NB4 (cell line): ENCODE measurements at places on chromosomes 6 and 20.

DNA sequence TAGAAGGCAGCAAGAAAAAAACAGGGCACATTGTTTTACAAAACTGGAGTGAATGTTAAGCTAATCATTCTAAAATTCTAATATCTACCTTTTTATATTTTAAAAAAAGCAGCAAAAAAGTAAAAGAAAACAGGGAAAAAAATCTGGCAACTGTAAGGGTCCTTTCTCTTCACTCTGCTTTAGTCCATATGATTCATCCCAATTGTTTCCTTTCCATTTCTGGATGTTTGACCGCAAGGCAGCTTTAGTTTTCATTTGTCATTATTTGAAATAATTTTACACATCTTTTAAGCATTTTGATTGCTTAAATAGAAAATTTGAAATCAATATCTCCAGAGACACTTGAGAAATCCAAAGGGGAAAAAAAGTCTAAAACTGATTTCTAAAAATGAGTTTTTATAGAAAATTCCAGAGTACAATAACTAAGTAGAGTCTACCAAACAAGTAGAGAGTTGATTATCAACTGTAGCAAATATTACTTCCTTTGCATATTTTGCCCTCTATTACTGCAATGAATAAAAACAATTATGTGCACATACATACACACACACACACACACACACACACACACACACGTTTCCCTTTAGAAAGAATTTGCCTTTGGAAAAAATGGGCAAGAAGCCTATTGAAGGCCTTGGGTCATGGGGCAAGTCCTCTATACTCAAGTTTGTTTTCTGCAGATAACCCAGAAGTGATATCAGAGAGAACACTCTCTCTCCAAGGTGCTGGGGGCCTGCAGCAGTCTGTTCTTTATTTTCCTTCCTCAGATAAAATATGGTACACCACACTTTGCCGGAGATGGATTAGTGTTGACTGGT, 259.7 kb downstream of the HACE1 start:
- no peak for DNase-seq

DNA sequence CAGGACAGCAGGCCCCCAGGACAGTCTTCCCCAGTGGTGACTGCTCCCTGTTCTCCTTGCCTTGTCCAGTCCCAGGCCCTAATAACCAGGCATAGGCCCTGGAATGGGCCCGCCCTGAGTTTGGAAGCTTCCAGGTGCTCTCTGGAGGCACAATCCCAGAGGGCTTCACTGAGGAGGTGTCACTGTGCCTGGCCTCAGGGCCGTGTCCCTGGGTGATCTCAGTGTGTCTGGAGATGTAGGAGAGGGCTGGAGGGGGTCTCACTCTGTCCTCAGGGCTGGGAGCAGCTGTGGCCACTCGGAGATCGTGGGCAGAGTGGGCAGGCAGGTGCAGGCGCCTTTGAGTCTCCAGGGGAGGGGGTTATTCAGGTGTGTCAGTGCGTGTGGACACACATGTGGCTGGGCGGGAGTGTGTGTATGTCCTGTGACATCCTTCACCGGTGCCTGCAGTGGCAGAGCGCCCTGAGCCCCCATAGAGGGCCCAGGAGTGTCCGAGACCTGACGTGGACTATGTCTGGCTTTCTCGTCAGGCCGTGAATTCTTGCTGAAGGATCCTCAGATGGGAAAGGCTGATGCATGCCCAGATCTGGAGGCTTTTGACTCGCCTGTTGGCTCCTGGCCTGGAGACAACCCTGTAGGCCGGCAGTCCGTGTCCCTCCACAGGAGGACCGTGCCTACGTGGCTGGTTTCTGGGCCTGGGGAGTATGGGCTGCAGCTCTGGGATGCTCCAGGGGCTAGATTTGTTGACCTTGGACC, 5.5 kb upstream of the NPBWR2 start:
- no peak for DNase-seq

- no peak for DNase-seq
These were observed 78.0 kb downstream of the VEGFA start for GRCh38 chr6:43847741-43848630.

DNA sequence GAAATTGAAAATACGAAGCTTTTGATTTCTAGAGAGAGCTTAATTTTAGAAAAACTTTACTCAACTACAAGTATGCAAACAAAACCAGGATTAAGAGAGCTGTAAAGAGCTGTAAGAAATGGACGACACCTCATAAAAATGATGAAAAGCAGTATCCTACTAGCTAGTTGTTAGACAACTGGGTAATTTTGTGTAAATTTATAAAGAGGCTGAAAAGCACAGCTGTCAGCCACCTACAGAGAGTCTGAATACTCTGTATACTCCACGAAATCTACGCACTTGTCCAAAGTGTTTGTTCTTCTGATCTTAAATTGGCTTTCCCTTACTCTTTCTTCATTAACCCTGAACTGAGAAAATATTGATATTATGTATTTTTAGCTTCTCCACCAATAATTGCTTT, 808.4 kb upstream of the EPHA7 start:
- DNase-seq: no peak

DNA sequence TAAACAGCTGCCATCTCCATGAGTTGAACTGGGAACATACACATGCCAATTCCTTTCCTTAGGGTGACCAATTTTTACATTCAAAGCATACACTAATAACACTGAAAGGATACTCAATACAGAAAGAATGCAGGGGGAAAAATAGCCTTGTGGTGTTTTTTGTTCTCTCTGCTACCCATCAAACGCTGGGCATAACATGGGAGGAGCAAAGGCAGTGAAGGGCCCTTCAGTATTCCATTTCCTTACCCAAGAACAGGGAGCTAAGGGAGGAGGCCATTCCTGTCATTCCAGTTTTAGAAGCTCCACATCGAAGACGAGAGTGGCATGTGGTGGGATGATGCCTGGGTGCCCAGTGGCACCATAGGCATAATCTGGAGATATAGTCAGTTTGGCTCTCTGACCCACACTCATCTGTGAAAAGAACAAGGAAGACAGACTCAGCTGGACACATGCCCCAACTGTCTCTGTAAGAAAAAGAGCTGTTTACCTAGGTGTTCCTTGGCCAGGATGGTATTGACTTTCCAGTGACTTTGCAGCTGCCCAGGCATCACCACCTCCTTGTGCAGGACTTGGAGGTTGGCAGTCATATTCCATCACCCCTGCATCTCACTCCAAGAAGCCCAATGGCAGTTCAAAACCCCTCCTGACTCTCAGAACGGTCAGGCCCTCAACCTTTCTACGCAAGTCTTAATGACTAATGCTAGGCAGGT, 20.9 kb downstream of the FKBP1A start:
- DNase-seq: no peak

DNA sequence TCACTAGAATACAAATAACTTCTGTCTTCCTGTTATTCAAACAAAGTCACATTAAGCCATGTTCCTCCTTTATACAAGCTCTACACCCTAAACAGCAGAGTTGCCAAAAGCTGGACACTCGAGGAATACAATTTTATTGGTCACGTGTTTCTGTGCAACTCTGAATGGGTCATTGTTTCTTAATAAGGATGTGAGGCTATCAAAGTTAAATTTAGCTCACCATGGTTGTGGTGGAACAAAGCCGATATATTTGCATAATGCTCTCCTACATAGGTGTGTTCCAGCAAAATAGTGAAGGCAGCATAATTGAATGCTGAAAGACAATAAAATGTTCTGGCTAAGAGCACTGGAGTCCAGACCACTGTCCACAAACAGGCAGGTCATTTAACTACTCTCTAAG, 36.9 kb upstream of the CD2AP start:
- DNase-seq: no peak

- DNase-seq: no peak
These were observed 50.7 kb downstream of the BMP2 start for GRCh38 chr20:6818033-6818808.

DNA sequence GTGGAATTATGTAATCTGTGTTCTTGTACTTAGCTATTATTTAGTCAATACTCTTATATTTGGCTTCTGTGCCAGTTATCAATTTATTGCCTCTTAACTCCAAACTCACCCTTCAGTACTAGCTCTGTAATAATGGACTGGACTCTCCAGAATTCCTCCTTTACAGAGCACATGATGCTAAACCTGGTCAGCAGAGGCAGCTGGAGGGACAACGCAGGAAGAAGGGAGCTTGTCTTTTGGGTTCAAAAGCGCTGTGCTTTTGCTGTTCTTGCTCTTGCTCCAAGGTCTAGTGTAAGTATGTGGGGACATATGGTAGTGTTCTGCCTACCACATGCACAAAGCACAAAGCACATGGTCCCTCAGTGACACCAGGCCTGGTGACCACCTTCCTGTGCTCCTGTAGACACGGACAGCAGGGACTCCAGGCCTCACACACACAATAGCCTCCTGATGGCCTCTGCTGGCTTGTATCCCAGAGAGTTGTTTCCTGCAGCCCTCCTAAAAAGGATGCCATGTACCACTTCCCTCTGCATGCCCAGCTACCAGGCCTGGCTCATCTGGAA, 46.1 kb downstream of the CHD6 start:
- DNase-seq: no peak

DNA sequence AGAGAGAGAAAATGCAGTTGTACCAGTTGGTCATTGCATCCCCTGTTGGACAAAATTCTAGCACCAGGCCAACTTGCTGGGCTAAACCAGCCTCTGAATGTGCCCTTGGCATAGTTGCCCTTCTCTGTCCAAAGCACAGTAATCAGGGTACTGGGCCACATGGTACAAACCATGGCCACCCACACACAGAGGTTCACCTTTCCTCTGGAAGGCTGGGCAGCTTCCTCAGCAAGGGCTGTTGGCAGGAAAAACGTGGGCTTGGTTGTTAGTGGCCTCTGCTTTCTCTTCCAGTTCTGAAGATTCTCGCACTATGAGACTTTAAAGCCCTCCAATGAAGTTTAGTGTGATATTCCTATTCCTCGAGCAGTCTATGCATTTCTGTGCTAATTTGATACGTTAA, 706 bp downstream of the DDO start:
- DNase-seq: no peak

DNA sequence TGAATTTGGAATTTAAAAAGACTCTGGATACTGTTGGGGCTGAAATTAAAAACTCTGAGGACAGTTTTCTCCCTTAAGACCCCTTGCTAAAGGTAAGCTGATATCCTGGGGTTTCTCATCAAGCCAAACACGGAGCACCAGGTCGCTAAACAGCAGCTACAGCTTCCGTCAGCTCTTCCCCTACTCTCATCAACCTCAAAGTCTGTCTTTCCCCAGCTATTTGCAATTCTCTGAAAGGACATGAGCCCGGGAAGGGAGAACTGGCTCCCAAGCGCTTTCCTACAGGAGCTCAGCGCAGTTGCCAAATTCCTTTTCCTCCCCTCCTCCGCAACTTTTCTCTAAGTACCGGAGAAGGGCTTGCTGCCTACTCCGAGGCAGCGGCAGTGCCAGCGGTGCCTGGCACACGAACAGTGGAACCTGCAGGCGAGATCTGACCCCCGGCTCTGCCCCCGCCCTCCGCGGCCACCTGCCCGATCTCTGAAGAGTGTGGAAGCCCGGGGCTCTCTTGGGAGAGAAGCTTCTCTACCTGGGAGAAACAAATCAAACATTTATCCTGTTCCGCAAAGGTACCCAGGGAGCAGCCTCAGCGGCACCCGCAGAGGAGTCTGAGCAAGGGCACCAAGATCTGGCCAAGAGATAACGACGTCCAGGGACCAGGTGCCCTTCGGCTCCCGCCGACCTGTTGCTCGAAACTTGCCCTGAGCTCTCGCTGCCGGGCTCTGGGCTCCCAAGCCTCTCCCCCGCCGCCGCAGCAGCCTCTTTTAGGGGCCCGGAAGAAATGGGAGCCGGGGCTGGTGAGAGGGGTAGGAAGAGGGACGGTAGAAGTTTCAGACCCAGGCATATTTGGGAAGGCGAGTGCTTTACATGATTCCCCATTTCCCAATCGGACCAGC, 2.2 kb downstream of the CBLN4 start:
- DNase-seq: no peak

DNA sequence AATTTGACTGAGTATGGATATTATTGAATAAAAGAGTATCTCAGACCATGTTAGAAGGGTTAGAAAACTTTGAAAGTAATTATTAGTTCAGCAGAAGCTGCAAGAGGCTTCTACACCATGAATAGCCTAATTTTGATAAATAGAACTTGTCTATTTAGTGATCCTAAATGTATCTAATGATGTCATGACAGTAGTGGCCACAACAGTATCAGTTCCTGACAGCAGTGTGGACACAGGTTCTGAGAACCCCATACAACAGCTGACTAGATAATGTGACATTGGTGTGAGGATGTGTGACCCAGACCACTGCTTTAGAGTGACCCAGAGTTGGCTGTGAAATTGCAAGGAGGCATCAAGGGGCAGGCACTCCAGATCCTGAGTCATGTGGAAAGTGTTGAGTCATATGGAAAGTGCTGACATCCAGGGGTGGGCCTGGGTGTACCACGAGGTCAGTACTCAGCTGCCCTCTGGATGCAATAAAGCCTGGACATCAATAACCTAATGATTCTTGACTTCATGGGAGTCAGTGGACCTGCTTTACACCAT, 754.7 kb downstream of the DHX35 start:
- no peak for DNase-seq

- no peak for DNase-seq
These were observed 332.6 kb upstream of the EPHA7 start for GRCh38 chr6:93751969-93752368.
